ENCODE measurements at places on chromosomes 16 and 17.

GRCh38 chr17:50986989-50987660, 121.0 kb upstream of the TOB1 start:
- DNase-seq = peak; percentile 26

GRCh38 chr17:61149862-61150362, 249.7 kb upstream of the TBX2 start:
- no peak for DNase-seq

GRCh38 chr17:20032636-20033035, 23.5 kb downstream of the SPECC1 start:
- no peak for DNase-seq

GRCh38 chr16:86215979-86216585, 294.2 kb upstream of the FOXF1 start:
- DNase-seq = no peak

- no peak for DNase-seq
These were observed 6.4 kb upstream of the ITGAX start for GRCh38 chr16:31348579-31348978.
